ENCODE measurements at places on chromosomes 2 and 18. TPM values are rescaled to one million over a fixed set of nuclear protein-coding genes. Genes with fewer than 3 reads are reported as not detected.
A peak's percentile ranks its signal among the peaks of the same experiment; 100 is the strongest.

GRCh38 chr18:22933966-22934423 is 867 bp downstream of the RBBP8 start:
- DNase-seq: no peak

GRCh38 chr2:101415884-101416283 is 28.6 kb upstream of the CREG2 start:
- DNase-seq: no peak

- no peak for DNase-seq
Observed at GRCh38 chr18:46485675-46486194, 171.3 kb downstream of the LOXHD1 start.

DNA sequence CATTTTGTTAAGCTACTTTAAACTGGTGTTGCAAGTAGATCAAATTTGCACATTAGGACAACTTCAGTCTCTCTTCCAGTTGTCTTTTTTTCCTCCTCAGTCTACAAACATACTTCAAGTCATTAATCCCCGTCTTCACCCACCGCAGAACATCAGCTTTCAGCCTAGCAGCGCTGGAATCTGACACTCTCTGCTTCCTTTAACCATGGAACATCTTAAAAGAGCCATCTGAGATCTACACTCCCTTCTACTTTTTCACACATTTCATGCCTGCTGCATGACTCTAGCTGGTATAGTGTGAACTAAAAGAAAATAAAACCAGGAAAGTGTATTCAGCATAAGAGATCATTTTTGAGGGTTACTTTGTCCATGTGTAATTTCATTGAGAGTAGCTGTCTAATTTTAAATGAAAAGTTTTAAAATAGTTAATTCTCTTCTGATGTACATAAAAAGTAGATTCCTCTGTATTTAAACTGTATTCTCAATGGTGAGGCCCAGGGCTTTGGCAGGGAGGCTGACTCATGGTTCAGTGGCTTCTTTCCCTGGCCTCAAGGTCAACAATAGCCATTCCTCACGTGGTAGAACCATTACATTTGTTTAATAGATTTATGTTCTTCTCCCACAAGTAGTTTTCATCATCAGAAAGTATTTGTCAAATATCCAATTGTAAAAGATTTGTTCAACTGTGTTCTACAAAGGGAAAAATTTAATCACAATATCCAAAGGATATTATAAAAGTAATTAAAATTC is 16.5 kb downstream of the SGPP2 start:
- DNase-seq: peak; percentile 38

DNA sequence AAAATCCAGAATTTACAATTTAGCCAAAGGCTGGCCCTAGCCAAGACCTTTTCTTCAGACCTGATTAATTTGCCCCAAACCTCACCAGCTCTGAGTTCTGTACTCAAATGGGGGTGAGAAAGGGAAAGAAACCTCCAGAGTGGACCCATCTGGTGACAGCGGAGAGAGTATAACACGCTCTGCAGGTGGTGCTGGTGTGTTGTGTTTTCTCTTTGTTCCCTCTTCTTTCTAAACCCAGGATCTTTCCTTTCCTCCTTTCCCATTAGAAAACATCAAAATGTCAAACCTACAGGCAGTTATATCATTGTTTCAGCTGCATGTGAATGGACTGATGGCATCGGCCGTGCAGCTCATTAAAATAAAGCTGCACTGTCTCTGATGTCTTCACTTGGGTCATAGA is 253.2 kb upstream of the SP5 start:
- no peak for DNase-seq

DNA sequence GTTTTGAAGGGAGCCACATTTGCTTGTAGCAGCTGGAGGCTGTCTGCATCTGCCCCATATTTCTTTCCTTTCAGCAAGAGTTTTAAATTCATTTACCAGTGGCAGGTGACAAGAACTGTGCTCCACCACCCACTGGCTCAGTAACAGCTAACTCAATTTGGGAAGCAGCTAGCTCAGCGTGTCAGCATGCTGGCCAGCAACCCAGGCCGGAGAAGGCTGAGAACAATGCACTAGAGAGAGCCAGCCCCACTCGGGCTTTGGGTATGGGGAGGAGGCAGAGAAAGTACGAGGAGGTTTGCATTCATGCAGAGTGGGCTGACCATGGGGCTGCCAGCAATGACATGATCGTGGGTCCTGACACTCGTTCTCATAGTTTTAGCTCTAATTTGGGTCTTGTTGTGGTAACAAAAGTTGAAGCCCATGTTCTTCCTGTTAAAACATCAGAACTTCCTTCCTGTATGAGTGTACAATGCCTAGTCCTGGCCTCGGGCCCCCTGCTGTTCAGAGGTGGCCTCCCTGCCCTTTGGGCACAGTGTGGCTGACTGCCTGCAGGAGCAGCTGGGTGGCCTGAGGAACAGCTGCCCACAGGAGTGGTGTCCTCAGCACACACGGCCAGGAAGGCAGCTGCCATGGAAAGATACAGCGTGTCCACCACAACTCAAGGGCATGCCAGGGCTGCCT is 23.0 kb downstream of the CDC42EP3 start:
- peak; percentile 75 for DNase-seq

- DNase-seq: no peak
Observed at GRCh38 chr2:212979799-212980198, 171.6 kb downstream of the IKZF2 start.

DNA sequence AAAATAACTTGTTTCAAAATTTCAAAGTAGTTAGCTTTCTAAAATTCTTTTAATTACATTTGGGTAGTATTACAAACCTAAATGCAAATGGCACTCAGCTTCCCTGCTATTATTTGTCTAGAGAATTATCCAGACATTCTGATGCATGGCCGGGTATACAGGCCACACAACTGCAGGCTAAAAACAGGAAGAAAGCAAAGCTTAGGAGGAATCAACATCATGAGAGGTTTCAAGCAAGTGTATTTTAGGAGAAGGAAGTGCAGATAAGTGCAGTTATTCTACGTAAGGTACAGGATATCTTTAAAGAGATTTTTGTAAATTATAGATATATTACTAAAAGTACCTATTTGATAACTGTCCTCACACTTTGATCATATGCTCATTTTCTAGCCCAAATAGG is 46.8 kb upstream of the RNU4ATAC start:
- DNase-seq: no peak

DNA sequence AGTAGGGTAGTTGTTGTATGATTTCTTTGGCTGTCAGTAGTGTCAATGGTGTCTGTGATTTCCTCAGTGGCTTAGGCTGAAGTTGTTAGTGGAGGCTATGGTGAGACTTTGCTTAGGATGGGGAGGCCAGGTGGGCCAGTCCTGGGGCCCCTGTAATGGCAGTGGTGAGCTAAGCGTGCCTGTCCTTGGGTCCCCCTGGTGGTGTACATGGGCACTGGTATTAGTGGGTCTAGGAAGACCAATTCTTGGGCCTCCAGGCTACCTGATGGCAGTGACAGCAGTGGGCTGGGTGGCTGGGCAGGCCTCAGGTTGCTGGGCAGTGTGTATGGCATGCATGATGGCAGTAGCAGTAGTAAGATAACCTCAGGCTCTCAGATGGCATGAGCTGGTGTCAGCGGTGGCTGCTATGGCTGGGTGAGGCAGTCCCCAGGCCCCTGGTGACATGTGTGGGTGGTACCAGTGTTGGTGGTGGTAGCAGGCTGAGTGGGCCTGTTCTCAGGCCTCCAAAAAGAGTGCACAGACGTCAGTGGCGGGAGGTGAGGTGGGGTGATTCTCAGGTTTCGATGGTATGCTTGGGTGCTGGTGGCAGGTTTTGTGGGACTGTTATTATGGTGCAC is 103.2 kb downstream of the KLHL14 start:
- DNase-seq: no peak

- no peak for DNase-seq
Observed at GRCh38 chr2:52343706-52344266, 1311.9 kb upstream of the NRXN1 start.

- DNase-seq: peak; percentile 58
Observed at GRCh38 chr2:183248866-183249567, 124.8 kb downstream of the NUP35 start.

DNA sequence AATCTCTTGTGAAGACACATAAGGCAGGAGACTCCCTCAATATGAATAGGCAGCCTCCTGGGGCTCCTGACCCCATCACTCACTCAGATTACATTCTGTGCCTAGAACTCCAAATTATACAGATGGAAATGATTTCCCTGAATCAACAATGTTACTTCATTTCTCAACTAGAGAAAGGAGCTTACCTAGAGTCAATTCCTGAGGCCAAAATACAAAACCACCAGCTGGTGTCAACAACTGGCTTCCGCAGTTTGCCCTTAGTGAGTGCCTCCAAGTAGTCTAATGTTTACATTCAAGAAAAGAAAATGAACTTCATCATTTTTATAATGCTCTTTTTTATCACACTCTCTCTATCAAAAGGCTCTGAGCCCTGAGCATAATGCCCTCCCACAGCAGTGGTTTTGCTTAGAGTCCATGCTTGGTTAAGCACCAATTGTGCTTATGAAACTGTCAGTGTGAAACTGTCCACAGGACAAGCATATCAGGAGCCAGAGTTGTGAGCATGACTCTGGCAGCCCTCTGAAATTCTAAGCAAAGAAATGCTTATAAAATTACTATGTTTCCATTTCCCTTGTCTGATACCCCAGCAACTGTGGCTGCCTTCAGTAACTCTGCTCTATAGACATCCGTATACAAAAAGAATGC is 305.7 kb upstream of the PKDCC start:
- no peak for DNase-seq

DNA sequence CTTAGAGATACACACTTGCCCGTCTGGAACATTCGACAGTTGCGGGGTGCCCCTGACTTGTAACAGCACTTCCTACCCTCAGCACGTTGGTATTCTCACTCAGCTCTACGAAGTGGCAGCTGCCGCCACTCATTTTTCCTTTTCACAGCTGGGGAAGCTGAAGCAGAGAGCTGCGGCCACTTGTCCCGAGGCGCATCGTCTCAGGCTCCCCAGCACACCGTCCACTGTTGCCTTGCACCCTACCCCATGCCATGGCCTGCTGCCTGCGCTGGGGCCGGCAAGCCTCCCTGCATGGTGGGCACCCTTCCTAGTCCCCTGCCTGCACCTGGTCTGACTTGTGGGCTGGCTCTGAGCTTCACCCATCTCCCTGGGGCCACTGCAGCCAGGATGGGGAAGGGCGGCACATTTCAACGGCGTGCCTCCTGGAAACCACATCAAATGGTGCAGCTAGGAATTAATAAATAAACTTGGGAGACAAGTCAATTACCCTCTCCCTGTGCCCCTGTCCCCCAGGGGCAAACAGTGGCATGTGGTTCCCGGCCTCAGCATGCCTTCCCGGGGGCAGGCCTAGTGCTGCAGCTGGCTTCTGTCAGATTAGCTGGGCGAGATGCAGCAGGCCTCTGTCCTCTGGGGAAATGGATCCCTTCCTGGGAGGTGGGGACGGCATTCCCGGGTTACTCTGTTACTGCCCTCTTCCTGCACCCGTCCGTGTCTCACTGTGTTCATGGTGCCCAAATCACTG is 64.7 kb upstream of the HAAO start:
- no peak for DNase-seq

DNA sequence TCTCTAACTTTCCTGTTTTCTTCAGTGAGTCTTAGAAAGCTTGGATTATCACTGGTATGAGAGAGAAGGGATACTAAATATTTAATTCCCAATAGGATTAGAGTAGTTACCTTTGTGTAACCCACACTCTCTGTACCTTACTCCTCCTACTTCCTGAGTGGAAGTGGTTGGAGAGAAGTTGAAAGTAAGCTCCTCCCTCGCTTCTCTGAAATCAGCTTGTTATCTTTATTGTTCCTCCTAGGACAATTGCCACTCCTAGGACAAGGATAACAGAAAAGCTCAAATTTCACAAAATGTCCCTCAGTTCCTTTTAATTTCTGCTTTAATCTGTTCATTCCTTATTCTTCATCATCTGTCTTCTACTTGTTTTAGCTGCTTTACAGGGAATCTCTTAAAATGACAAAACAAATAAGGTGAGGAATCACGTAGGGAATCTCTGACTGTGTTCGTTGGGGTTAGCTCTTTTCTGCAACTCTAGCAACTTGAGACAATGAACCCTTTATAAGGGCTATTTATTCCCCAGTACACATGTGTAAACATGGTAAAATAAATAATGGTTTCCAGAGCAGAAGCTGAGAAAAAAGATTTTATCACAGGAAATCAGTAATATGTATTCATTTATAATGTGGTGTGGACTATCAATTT is 8.6 kb downstream of the ITPRID2 start:
- no peak for DNase-seq

DNA sequence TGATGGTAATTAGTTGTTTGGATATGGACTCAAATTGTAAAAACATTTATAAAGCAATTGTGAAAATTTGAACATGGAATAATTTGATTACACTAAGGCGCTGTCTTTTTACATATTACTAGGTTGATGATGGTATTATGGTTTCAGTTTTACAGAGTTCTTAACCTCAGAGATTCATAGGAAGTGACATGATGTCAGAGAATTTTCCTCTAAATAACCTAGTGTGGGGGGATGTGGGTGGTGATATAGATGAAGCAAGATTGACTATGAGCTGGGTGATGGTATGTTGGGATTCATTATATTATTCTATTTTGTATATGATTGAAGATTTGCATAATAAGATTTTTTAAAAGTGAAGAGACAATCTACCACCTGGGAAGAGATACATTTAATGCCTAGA is 45.9 kb upstream of the ATP5MC3 start:
- no peak for DNase-seq

- no peak for DNase-seq
Observed at GRCh38 chr2:3146175-3146574, 231.4 kb downstream of the EIPR1 start.

DNA sequence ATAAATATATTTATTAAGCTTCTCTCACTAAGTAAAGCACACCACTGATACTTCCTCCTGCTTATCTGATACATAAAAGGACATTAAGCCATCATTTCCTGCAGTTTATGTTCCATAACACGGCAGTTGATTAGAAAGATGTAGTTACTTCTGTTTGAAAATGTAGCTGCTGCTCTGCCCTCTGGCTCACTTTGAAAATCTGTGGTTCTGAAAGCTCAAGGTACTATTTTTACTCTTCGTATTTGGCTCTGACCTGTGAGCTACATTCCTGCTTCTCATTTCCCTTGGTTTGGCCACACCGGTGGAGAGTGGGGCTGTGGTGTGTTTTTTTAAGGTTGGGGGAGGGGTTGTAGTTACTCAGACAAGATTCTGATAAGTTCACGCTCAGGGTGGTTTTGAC is 12.8 kb upstream of the TTN start:
- DNase-seq: peak; percentile 16

DNA sequence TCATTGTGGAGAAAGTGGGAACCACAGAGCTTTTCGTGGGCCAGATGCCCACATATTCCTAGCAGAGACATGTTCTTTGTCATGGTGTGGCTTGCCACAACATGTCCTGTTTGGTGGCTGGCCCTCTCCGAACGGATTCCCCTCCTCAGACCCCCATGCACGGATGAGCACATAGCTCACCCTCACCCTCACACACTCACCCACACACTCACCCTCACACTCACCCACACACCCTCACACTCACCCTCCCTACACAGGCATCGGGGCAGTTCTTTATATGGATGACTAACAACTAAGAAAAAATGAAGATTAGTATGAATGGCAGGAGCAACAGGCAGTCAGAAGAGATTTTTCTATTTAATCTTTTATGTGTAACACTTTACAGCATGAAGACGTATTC is 149.9 kb downstream of the ZNF236 start:
- no peak for DNase-seq

XDH gene
- total RNA-seq: 3.1 TPM

CAPN13 gene
- not detected for total RNA-seq

RAB31 gene
- 90.4 TPM for total RNA-seq

SOCS6 gene
- total RNA-seq: 26.2 TPM

SH2D6 gene
- not detected for total RNA-seq

DNAH7 gene
- total RNA-seq: 2.6 TPM

ABCG8 gene
- not detected for total RNA-seq

DCC gene
- total RNA-seq: 0.09 TPM

QPCT gene
- total RNA-seq: 1.7 TPM

SERPINB13 gene
- total RNA-seq: not detected

MC2R gene
- not detected for total RNA-seq

ANKRD53 gene
- 6.5 TPM for total RNA-seq

EVA1A gene
- 25.2 TPM for total RNA-seq
